ENCODE measurements at places on chromosomes 3 and 15.

DNA sequence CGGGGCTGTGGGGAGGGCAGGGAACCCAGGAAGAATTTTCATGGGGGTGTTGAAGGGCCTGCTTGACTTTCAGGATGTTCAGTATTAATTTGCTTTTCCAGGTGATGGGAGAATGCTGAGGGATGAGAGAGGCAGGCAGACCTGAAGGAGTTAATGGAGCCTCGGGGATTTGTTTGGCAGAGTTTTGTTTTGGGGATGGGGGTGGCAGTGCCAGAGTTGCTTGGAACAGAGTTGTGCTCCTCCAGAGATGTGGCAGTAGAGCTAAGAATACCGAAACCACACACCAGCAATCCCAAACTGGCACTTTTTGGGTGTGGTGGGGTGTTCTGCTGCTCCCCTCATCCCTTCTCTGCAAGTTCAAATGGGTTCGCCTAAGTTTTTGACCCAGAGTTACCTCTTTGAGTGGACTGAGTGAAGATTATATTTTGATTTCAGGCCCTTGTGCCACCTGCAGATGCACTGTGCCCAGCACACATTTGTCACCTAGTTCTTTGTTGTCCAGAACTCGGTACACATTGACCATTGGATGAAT lies 1.6 kb downstream of the BOC start:
- DNase-seq, result no peak

- DNase-seq, result no peak
Measured at GRCh38 chr3:176554791-176555654, 642.3 kb downstream of the TBL1XR1 start.

DNA sequence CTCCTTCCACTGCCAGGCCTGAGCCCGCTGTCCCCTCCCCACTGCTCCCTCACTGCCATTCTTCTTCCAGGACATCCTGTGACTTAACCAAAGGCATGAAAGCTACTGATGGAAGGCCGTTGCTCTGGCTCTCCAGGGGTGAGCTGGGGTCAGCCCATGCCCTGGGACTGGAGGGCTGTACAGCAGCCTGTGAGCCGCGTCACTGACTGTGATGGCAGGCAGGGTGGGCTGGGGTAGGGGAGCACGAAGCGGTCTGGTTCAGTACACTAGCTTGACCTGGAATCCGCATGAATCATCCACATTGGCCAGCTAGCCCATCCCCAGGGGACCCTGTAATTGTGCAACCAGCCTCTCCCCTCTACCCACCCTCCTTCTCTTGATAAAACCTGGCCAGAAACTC lies 30.8 kb downstream of the CORO2B start:
- DNase-seq, result no peak

GRCh38 chr3:31314258-31314657 lies 218.5 kb upstream of the STT3B start:
- no peak for DNase-seq

GRCh38 chr3:171753025-171753472 lies 57.2 kb downstream of the PLD1 start:
- DNase-seq, result no peak

DNA sequence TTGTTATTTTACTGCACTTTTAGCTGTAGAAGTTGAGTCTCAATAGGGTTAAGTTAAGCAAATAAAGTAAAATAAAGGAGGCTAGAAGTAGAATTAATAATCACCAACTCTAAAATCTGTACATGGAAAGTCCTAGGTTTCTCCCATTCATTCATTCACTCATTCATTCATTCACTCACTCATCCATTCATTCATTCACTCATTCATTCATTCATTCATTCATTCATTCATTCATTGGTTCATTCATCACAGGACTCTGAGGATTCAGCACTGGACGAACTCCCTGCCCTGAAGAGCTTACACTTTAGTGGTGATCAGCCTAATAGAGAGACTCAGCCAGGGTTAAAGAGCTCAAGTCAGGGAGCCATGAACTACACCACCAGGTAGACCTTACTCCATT lies 4.5 kb upstream of the LSG1 start:
- DNase-seq, result no peak

- no peak for DNase-seq
Measured at GRCh38 chr15:31230630-31231485, 95.8 kb upstream of the KLF13 start.

- no peak for DNase-seq
Measured at GRCh38 chr3:145079436-145079835, 1081.5 kb downstream of the PLOD2 start.

- no peak for DNase-seq
Measured at GRCh38 chr3:18883571-18883970, 264.7 kb upstream of the KCNH8 start.

DNA sequence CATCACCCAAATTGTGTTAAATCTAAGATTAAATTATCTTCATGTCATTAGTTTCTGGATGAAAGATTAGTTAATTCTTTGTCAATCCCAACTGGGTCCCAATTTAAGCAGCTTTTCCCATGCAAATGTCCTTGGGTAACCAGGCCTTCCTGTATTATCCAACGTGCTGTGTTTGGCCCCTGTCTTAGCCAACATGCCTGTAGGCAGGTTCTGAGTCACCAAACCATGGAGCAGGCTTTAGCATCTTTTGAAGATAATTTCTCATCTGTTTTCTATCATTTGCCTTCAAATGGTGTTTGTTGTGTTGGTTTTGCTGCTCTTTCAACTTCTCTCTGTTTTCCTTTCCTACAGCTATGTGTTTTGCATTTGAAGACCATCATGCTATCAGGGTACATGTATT lies 216.2 kb downstream of the ITPR1 start:
- no peak for DNase-seq

- no peak for DNase-seq
Measured at GRCh38 chr15:27222479-27222878, 251.5 kb downstream of the GABRG3 start.

DNA sequence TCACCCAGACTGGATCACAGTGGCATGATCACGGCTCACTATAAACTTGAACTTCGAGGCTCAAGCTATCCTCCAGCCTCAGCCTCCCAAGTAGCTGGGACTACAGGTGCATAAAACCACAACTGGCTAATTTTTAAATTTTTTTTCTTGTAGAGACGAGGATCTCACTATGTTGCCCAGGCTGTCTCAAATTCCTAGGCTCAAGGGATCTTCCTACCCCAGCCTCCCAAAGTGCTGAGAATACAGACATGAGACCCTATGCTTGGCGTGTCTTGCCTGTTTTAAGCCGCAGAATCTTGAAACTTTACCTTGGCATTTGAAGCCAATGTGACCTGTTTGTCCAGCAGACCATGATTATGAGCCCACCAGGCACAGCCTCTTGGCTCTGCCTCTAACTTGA lies 119.9 kb downstream of the OPA1 start:
- no peak for DNase-seq

GRCh38 chr3:149388001-149388440 lies 10.6 kb upstream of the TM4SF1 start:
- peak; percentile 97 for DNase-seq

GRCh38 chr3:188196232-188196990 lies 42.5 kb downstream of the LPP start:
- DNase-seq, result no peak

DNA sequence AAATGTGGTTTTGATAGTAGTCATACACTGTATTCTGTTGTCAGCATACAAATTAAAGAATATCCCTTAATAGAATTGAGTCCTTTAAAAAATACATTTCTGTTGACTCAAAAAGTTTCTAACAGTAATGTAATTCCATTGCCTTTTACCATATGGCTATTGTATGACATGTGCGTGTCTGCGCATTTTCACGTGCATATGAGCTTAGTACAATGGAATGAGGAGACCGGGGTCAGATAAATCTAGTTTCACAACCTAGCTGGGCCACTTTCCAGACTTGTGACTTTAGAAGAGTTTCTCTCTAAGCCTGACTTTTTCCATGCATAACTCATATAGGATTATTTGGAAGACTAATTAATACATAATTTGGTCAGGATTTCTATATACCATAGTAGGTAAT lies 38.7 kb downstream of the ZBTB38 start:
- peak; percentile 94 for DNase-seq

- peak; percentile 13 for DNase-seq
Measured at GRCh38 chr3:15875016-15875689, 77.4 kb upstream of the ANKRD28 start.

- DNase-seq, result no peak
Measured at GRCh38 chr3:136909187-136909586, 47.2 kb downstream of the NCK1 start.

DNA sequence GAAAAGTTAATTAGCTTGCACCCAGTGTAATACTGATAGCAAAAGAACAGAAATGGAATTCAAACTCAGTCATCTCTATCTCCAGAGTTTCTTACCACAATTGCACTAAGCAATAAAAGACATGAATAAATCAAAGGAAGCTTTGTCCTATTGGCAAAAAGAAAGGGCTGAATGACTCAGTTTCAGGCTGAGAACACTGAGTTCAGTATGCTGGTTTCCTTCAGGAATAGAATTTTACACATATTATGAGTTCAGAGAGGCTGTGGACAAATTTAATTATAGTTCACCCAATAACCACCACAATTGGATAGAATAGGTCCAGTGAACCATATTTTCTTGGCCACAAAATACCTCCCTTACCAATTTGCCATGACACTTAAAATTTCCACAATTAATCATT lies 249.7 kb downstream of the KCNMB2 start:
- DNase-seq, result no peak

DNA sequence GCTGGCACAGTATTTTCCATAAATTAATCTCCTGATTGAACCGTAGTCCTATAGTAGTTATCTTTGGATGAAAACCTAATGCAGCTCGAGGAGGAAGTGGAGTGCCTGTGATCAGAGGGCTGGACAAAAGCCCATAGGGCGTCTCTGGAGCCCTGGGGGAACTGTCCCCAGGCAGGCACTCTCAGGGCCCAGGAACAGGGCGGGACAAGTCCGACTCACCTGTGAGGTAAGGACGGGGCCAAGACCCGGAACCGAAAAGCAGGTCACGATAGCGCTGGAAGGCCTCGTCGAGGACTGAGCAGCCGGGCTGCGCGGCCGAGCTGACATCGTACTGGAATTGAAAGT lies 341 bp downstream of the HEXA start:
- DNase-seq, result no peak

GRCh38 chr15:66960519-66960918 lies 104.9 kb upstream of the SMAD3 start:
- DNase-seq, result no peak

GRCh38 chr3:177604181-177604580 lies 406.9 kb upstream of the TBL1XR1 start:
- DNase-seq, result no peak

GRCh38 chr3:188542196-188542595 lies 388.2 kb downstream of the LPP start:
- DNase-seq, result no peak

DNA sequence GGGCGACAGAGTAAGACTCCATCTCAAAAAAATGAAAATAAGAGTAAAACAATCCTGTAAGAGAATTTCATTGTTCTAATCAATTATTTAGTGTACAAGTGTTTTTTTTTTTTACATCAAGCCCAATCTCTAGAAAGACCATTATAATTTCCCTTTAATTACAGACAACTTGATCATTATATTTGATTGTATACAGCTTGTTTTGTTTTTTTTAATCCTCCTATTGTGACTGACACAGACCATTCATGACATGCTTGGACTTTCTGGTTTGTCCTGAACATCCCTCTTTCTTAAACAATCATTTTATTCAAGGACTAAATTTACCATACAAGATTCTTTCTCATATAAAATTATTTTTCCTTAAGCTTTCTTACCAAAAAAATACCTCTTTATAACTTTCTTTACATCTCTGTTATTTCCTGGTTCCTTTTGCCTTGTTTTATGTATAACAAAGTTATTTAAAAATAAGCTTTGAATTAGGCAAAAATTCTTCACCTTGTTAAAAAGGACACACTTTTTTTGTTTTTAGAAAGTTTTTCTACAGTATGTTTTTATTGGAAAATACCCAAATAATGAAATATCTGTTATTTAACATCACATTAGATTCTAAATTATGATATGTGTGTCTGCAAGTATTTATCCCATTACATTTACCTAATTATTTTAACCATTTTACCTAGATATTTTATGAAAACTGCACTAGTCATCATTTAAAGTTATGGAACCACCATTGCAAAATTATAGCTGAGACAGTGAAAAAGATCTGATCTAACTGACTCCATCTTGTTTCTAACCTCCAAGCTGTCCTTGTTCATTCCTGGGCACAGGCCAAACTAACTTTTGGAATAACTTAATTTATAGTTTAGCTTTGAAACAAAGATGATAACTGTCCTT lies 26.1 kb upstream of the GFM1 start:
- DNase-seq, result no peak

- peak; percentile 17 for DNase-seq
Measured at GRCh38 chr15:81133782-81134461, at the start of gene CFAP161. Gene CFAP161 (plus strand): TSS chr15:81134270. CDS start chr15:81134330, 60 bp downstream.

DNA sequence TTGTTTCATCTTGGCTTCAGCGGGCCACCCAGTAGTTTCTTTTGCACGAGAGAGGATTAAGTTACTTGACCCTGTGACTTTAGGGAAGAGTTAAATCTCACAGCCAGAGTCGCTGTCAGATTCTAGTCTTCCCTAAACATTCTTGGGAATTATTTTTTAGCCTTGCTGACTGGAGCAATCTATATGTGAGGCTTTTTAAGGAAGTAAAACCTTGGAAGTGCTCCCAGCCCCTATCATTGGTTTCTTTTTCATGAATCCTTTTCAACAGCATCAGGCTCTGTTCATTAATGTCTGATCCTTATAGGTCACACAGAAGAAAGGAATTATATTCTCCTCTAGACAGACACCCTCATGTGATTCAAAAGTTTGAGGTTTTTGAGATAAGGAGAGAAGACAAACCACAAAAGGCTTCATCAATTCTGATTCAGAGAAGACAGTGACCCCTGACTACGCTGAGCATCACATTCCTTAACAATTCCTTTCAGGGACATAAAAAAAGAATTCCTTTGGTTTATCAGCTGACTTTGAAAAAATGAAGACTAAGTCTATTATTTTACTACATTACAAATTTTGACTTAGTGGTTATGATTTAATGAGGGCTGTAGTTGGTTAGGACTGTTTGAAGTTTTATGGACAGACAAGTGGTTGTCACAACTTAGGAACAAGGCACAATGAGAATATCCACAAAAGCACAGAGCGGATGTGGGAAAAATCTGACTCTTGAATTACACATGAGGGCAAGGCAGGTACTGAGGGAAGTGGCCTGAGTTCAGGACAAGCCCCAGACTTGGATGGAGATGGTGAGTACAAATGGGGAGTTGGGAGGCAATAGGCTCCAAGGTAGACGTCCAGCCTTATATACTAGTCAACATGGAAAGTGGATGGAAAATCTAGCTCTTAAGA lies 171.1 kb upstream of the STT3B start:
- DNase-seq, result no peak

GRCh38 chr3:55484801-55485791 lies 2.0 kb downstream of the WNT5A start:
- no peak for DNase-seq
